ENCODE measurements at places on chromosomes 3 and 15.

GRCh38 chr3:185995352-185995751 is 57.5 kb upstream of the TRA2B start:
- DNase-seq: no peak

- no peak for DNase-seq
Measured at GRCh38 chr3:30516238-30516637, 90.2 kb upstream of the TGFBR2 start.

DNA sequence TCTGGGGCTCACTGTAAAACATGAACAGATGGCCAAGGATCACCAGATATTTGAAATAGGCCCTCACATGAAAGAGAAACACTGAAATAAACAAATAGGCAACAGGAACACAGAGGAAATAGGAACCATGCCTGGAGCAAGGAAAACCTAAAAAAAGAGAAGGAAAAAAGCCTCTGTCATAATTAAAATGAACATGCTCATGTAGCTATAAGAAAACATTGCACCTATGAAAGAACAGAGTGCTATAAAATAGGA is 102.4 kb downstream of the RAB11A start:
- DNase-seq: no peak

GRCh38 chr3:16663854-16664712 is 58.9 kb upstream of the DAZL start:
- DNase-seq: no peak

DNA sequence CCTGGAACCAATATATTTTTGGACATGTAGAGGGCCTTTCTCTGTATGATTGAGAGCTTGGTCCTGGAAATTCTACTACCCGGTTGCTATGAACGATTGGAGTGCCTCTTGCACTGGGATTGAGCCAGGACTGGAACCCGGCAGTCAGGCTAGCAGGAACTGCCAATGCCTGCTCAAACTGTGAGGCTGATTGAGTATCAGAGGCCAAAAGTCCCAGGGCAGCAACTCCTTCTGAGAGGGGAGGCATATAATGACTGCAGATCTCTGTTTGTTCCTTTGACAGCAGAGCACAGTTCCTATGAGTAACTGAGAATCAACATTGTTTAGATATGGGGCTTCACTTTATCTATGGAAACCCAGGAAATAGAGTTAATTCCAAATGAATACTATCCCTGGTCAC is 12.9 kb downstream of the IQCH start:
- no peak for DNase-seq

- no peak for DNase-seq
Measured at GRCh38 chr15:69735121-69735520, 282.5 kb downstream of the RPLP1 start.

- DNase-seq: no peak
Measured at GRCh38 chr3:140552403-140552802, 125.5 kb upstream of the TRIM42 start.

GRCh38 chr3:126354776-126355175 is 2.4 kb downstream of the KLF15 start:
- DNase-seq: no peak

DNA sequence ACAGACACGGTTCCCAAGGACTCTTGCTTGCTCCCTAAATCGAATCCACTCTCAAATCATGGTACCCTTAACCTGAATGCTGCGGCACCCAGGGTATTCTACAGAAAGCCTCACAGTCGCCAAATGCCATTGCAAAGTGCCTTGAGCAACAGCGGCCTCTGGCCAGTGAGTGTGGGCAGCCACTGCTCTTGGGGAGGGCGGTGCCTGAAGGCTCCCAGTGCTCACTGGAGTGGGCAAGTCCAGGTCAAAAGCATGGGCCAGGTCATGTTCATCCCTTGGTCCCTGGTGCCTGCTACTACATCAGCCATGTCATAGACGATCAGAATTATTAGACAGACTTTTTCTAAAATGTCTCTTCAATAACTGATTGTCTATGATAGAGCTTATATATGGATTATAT is 82.5 kb downstream of the ADAMTS17 start:
- no peak for DNase-seq

- DNase-seq: peak; percentile 31
Measured at GRCh38 chr3:104521606-104522336, 844.9 kb upstream of the ALCAM start.
